ENCODE measurements at places on chromosomes 6 and 20.

- DNase-seq = no peak
These were observed 63.9 kb upstream of the RCAN2 start for GRCh38 chr6:46555129-46555528.

DNA sequence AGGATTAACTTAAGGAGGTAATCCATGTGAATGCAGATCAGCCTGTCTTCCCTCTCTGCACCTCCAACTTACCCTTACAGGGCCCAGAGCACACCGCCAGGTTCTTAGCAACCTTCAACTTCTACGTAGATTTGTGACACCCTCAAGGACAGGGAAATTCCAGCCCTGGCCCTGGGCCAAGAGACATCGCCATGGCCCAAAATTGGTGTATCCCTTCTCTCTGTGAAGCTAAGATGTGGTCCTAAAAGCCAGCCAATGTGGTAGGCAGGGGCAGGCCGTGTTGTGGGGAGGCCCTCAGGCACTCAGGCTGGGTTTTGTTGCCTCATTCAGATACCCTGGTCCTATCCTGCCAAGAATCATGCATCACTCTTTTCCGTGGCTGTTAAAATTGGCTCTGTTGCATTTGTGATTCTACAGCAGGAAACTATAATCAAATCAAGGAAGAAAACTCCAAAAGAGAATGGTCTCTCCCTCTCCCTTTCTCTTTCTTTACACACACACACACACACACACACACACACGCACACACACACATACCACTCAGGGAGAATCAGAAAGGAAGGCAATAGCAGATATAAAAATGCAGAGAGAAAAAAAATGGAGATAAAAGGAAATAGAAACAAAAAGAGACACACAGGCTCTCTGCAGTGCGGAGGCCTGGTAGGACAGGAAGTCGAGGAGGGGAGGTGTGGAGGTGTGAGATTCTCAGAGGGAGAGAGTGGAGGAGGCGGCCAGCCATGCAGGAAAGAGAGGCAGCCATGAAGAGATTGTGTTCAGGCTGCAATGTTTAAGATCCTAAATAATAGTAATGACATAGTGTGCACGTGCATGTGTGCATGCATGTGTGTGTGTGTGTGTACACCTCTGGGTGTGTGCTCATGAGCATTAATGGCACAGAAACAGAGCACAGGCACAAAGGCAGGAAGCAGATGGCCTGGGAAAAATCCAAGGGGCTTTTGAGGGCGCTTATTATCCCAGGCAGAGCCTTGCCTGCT is 201.8 kb upstream of the LRFN2 start:
- DNase-seq = no peak

DNA sequence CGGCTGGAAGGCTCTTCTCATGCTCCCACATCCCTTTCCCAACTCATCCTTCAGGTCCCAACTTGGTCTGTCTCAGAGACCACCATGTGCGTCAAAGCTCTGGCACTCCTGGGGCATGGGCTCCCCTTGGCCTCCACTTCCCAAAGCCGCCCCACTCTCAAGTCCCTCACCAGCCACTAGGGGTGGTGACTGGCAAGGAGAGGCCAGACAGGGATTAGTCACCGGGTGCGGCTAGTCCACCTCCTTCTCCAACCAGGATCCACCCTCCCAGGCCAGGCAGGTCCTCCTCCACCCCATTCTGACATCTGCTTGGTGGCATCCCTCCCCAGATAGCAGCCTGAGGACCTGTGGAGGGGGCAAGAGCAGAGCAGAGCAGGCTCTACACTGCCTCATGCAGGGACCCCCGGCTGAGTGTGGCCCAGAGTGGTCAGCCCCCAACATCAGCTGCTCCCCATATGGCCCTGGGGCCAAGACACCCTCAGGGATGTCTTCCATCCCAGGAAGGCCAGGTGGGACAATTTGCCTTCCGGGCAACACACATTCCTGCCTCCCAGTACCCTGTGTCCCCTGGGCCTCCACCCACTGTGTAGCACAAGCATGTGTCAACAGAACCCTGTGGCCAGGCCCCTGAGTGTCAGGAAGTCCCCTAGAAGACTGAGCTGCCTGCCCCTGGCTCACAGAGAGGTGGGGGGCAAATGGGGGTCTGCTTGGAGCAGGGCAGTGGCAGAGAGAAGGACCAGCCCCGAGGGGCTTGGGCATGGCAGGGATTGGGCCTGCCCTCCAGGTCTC is 29.2 kb downstream of the YTHDF1 start:
- DNase-seq = no peak

GRCh38 chr6:127267646-127268625 is 1.3 kb downstream of the RNF146 start:
- no peak for DNase-seq

DNA sequence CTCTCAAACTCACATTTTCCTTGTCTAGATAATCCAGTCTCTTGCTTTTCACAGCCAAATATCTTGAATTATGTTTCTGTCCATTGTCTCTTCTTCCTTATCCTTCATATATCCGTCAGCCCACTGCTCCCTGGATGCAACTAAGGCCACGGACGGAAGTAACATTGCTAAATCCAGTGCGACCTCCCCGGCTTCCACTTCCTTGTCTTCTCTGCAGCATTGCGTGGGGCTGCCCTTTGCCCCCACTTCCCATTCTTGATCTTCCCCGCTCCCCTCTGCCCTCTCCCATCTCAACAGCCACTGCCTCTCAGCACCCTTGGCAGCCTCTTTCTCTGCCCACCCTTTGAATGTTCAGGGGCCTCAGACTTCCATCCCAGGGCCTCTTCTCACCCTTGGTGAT is 190.4 kb upstream of the UST start:
- no peak for DNase-seq

GRCh38 chr20:1866834-1867233 is 28.4 kb upstream of the SIRPA start:
- DNase-seq = no peak

DNA sequence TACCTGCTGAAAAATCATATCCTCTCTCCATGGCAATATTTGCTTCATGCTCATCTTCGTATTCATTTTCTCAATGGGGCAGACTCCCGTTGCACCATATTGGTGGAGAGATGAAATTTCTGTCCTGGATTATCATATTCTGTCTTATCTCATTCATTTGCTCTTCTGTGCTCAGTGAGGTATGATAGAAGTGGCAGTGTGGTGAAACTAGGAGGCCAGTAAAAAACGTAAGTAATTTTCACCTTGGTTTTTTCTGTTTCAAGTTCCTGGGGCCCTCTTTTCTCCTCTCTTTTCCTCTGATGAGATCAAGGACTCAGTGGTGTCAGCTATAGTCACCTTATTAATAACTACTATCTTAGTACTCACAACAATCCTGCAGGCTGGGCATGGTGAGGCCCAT is 182.5 kb upstream of the HDAC2 start:
- no peak for DNase-seq

Measured in progenitor cell of endocrine pancreas (in vitro differentiated cells).